Frontal cortex (tissue), 4 donors: ENCODE measurements at places on chromosomes 12 and 14.

DNA sequence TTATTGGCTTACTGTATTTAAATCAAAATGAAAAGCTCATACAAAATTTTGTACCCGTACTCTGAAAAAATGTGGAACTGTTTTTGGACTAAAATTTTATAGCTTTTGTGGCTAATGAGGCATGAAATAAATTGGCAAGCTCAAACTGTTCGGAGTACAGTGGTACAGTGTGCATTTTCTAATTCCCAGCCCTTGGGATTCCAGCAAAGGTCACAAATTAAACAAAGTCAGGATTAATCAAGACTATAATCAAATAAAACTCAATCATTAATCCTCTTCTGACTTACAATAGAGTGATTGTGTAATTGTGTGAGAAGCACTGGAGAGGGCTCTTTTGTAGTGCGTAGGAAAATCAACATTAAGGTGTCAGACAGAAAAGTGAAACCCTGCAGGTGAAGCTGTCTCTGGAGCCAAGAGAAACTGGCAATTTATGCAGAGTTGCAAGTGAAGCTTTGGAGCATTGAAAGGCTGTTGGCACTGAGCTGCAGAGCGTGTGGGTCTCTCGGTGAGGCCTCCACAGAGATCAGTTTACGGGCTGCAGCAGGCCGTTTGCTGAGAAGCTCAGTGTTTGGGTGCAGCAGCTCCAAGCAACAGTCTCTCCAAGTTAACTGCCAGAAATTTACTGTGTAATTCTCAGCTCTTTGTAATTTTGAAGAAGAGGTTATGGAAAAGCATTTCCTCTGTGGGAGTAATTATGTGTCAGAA, 275.9 kb downstream of the FBXL14 start:
- no peak for DNase-seq

GRCh38 chr12:8018666-8019581, 13.6 kb upstream of the FOXJ2 start:
- no peak for DNase-seq

GRCh38 chr12:80792861-80793260, 76.1 kb downstream of the MYF5 start:
- no peak for DNase-seq

DNA sequence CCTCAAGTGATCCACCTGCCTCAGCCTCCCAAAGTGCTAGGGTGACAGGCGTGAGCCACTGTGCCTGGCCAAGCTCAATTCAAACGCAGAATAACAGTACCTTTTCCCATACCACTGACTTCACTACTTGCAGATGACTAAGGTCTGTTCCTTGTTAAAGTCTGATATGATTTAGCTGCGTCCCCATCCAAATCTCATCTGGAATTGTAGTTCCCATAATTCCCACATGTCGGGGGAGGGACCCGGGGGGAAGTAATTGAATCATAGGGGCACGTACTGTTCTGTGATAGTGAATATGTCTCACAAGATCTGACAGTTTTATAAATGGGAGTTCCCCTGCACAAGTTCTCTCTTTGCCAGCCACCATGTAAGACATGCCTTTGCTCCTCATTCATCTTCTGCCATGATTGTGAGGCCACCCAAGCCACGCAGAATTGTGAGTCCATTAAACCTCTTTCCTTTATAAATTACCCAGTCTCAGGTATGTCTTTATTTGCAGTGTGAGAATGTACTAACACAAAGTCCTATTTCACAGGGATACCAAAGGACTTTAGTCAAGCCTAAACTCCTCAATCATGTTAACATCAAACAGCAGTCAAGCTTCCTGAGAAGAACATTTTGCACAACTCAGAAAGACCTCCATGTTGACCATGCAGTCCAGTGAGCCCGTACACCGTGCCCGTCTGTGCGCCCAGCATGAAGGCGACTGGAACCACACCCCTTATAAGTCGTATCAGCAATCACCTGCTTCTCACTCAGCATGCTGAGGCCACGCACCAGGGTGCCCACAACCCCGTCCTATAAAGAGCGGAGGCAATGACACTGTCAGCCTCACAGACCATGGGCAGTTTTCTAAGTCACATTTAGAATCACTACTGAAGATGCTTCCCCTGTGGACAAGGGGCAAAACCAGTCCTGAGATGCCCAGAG, 36.9 kb downstream of the FOXN3 start:
- no peak for DNase-seq

GRCh38 chr12:38691164-38691563, 214.2 kb downstream of the CPNE8 start:
- no peak for DNase-seq

GRCh38 chr14:20618271-20618749, 23.2 kb downstream of the OR6S1 start:
- no peak for DNase-seq

DNA sequence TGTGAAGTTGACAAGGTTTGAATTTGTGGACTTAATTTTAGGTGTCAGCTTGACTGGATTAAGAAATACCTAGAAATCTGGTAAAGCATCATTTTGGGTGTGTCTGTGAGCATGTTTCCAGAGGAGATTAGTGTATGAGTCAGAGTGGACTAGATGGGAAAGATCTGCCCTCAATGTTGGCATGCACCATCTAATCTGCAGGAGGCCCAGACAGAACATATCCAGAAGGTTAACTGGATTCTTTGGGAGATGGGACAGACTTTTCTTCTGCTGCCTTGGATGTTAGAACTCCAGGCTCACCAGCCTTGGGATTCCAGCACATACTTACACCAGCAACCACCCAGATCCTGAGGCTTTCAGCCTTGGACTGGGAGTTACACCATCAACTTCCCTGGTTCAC, 14.1 kb downstream of the SGPP1 start:
- DNase-seq, result no peak

DNA sequence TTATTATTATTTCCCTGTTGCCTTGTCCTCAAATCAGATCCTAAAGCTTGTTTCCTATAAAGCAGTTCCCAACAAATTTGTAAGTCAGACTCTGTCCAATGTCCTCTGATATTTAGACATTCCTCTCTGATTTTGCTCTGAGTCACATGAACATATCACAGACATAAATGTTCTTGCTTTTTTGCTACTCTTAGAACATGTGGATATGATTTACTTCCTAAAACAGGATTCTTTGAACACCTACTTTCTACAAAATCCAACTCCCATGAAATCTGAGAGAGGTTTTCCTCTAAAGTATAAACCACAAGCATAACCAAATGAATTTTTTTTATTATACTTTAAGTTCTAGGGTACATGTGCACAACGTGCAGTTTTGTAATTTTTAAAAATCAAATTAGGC, 181.3 kb upstream of the SLC38A2 start:
- no peak for DNase-seq

- peak; percentile 56 for DNase-seq
These were observed 768.1 kb upstream of the TBX3 start for GRCh38 chr12:115451780-115452736.

- no peak for DNase-seq
These were observed 546.2 kb upstream of the ATP2B1 start for GRCh38 chr12:90254796-90255195.

- DNase-seq, result no peak
These were observed 142.1 kb downstream of the ANO4 start for GRCh38 chr12:100936661-100937060.

- DNase-seq, result no peak
These were observed 17.1 kb downstream of the LUM start for GRCh38 chr12:91094032-91094662.

DNA sequence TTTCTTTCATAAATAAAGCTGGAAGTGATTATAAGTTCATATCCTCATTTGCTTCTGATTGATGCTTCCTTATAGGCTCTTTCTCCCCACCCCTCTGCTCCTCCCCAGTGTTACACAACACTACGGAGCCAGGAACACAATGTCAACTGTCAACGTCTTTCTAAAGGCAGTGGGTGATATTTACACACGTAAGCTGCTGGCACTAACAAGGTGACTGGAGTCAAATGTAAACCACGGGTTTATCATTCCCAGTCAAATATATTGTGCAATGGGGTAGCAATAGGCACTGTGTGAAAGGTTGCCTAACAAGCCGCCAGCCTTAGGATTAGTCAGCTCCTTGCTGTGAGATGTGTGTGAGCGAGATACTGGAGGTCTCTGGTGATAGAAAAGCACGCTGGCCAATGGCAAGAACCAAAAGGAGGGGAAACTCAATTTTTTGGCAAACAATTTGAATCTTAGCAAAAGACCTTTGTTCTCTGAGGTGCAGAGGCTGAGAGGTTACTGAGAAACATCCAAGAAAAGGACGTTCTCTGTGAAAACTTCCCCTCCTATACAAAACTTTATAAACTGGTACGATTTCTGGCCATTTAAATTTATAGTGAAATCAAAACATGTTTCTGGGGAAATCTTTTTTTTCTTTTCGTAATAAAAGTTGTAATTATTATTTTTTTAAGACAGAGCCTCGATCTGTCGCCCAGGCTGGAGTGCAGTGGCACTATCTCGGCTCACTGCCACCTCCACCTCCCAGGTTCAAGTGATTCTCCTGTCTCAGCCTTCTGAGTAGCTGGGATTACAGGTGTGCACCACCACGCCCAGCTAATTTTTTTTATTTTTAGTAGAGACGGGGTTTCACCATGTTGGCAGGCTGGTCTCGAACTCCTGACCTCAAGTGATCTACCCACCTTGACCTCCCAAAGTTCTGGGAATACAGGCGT, 22.3 kb upstream of the HECTD1 start:
- no peak for DNase-seq

- no peak for DNase-seq
These were observed 15.8 kb downstream of the ATP5MC2 start for GRCh38 chr12:53660041-53660440.

DNA sequence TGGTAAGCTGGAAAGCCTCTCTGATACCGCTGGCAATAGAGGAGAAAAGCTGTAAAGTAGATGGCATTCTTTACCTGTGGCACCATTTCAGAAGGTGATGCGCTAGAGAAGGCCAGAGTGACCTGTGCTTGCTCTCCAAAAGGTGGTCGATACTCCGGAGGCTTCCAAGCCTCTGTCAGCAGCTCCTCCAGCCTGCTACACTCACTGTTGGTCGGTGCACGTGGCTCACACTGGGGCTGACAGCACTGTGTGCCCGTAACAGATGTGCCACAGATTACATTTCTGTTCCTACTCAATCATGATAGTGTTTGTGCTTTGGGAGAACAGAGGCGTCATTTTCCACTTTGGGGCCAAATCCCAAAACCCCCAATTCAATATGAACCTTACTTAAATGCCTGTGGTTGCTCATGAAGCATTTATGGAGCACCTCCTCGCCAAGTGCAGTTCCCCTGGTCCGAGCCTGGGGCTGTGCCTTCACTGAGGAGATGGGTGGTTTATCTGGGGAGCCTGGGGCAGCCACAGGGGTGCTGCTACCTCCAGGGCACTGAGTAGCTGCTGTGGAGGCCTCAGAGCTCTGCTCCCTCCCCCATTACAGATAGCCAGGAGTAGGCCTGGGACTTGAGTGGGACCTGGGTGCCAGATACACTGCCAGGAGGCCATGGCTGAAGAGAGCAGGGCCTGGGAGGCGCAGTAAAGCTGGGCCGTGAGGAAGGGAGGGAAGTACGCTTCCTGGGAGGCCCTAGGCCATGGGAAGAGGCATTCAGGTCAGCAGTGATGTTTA, 26.8 kb downstream of the CCNK start:
- peak; percentile 20 for DNase-seq

GRCh38 chr14:65095633-65096205, 6.6 kb downstream of the MAX start:
- DNase-seq, result peak; percentile 31

DNA sequence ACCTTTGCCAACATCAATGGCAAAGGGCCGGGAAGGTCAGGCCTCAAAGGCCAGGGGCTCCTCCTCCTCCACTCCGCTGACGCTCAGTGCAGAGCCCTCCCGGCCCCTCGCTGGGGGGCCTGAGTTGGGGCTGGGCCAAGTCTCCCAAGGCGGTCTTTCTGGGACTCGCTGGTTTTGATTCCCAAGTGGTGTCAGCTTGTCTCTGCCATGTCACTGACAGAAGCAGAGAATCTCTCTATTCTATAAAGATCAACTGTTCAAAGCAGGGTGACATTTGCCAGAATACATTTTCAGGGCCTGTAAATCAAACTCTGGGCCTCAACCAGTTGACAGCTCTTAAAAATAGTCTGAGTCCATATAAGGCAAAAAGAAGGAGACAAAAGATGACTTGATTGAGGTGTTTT, 75.9 kb downstream of the CCDC88C start:
- no peak for DNase-seq

DNA sequence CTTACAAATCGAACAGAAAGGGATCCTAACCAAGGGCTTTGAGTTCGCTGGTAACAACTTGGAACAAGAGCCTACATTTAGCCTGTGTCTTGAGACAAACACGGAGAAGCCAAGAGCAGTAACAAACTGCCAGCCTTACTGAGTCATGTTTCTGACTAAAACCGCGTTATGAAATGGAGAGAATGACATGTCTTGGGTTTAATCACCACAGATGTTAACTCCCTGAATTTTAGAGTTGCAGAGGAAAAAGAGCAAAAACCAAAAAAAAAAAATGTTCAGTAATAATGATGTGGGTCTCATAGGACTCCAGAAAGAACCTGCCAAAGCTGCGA, 1.0 kb downstream of the BLTP3B start:
- no peak for DNase-seq

DNA sequence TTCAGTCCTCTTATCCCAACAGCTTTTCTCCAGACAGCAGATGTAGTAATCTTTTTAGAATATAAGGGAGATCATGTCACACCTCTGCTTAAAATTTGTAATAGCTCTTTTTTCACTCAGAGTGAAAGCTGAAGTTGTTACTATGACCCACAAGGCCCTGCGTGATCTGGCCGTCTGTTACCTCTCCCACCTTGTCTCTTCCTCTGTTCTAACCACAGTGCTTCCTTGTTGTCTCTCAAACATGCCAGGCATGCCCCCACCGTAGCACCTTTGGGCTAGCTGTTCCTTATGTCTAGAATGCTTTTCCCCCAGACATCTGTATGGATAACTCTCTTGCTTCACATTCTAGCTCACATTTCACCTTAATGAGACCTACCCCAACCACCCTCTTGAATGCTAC, 6.5 kb downstream of the NECAP1 start:
- DNase-seq, result no peak

DNA sequence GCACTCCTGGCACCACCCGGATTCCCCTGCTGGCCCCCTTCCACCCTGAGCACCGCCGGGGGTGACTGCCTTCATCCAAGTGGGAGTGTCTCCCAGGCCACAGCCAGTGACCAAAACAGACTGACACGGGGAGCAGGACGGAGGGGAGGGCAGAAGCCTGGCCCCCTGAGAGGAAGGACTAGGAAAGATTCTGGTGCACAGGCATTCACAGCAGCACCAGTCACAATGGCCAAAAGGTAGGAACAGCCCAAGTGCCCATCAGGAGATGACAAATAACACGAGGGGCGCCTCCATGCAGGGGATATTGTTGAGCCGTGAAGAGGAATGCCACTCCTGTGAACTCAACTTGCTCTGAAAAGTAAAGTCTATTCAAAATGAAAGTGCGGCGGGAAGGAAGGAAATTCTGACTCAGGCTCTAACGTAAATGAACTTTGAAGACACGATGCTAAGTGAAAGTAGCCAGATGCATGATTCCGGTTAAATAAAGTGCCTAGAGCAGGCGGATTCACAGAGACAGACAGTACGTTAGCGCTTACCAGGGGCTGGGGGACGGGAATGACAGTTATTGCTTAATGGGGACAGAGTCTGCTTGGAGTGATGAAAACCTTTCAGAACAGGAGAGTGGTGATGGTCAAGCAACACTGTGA, 146.1 kb upstream of the NCOR2 start:
- no peak for DNase-seq

GRCh38 chr12:53805791-53806190, 54.0 kb upstream of the CISTR start:
- no peak for DNase-seq
